CD4-positive, alpha-beta T cell (primary cell): ENCODE measurements at places on chromosomes 5 and 9.

- no peak for DNase-seq
Observed at GRCh38 chr5:60293518-60293917, 400.0 kb upstream of the PDE4D start.

DNA sequence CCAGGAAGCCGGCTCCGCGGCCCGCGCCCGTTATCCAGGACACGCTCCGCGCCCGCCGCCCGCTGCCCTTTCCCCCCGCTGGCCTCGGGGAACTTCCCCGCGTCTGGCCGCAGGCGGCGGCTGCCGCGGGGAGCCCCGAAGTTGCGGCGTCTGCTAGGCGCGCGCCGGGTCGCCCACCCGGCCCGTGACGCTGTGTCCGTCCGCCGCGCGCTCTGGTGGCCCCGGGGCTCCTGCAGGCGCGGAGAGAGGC lies 621 bp upstream of the GCNT4 start:
- no peak for DNase-seq

GRCh38 chr9:137441935-137442321 lies 771 bp upstream of the ENTPD8 start:
- DNase-seq = no peak

- DNase-seq = no peak
Observed at GRCh38 chr5:145478651-145479050, 356.5 kb downstream of the PRELID2 start.

DNA sequence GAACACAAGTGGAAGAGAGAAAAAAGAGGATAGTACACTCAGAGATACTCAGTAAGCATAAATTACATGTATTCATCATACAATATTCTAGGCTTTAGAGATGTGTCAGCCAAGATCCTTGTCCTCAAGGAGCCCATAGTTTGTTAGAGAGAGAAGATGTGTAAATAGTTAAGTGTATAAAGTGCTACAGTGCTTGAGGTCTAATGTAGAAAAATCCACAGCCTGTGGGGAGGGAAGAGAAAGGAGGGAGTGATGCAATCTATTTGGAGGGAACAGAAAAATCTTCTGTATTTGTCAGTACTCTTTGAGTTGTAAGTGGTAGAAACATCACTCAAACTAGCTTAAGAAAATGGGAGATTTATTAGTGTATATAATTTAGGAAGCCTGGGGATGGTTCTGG lies 81.9 kb downstream of the PALM2AKAP2 start:
- DNase-seq = no peak

GRCh38 chr9:19231904-19232822 lies 1.7 kb downstream of the DENND4C start:
- DNase-seq = no peak

DNA sequence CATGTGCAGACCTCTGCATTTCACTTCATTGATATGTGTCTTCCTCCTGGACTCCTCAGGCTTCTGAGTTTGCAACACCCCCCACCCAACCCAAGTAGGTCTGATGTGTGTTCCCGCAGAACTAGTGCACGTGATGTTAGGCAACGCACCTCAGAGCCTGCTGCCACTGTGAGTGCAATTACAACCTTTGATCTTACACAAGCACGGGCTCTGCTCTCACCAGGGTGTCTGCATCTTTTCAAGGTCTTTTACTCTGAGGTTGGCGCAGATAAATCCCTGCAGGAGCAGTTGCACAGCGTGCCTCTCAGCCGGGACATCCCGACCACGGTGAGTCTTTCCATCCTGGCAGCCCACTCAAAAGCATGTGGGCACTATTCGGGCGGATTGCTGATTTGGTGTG lies 80.1 kb downstream of the EGFLAM start:
- no peak for DNase-seq

- DNase-seq = no peak
Observed at GRCh38 chr5:177437623-177438022, 9.0 kb upstream of the PRR7 start.

GRCh38 chr9:9498128-9498527 lies 1114.7 kb downstream of the PTPRD start:
- DNase-seq = no peak

GRCh38 chr5:67082941-67083340 lies 113.7 kb downstream of the CD180 start:
- no peak for DNase-seq

GRCh38 chr9:84301851-84302250 lies 38.7 kb downstream of the SLC28A3 start:
- no peak for DNase-seq

DNA sequence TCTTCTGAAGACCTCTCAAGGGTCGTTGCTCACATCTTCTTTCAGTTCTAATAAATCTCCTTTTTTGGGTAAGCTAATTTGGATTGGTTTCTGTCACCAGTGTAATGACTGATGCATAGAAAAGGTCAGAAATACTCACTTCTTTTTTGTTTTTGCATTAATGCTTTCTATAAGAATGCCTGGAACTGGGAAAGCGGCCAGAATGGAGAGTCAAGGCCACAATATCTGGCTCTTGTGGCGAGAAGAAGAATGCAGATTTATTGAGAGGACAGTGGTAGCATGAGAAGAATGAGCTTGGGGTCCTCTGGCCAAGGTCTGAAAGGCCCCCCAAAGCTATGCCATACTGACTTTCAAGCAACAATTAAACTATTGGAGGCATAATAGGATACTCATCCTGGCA lies 88.0 kb upstream of the SLC12A2 start:
- DNase-seq = no peak

GRCh38 chr9:132249690-132250089 lies 87.8 kb downstream of the NTNG2 start:
- no peak for DNase-seq

DNA sequence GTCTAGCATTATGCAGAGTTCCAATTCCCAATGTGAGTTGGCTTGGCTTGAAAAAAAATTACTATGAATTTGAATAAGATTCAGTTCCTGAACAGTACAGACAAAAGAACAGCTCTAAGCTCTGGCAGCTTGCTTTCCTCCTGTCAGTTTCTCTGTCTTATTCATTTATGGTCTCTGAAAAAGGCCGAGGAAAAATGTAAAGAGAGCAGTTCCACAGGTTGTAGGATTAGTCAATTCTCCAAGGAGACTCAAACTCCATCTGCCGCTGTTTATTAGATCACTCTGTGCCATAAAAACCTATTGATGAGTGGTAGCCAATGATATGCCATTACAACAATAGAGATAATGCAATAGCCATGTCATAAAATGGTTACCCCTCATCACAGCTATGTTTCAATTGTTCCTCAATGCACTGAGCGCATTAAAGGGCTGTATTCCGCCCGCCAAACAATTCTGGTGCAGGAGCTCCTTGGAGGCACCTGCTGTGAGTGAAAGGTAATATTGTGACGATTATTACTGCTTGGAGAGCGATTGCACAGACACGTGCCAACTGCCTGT lies 188.2 kb downstream of the ARRDC3 start:
- no peak for DNase-seq

DNA sequence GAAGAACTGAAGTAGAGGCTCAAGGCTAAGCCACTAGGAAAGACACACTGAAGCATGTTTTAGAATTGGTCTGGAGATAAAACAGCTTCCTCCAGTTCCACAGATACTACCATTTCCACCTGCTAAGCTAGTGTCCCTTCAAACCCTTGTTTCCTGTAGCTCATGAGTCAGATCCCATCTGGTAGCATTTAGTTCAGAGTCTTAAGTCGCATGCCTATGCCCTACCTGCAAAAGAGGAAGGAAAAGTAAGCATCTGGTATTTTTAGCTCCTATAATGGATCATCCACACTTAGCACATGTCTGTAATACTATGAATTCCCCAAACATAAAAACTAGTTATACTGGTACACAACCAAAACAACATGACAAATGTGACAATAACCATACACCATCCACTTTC lies 92.1 kb downstream of the CDKN2A start:
- no peak for DNase-seq

GRCh38 chr5:36310138-36310537 lies 8.4 kb upstream of the RANBP3L start:
- DNase-seq = no peak

DNA sequence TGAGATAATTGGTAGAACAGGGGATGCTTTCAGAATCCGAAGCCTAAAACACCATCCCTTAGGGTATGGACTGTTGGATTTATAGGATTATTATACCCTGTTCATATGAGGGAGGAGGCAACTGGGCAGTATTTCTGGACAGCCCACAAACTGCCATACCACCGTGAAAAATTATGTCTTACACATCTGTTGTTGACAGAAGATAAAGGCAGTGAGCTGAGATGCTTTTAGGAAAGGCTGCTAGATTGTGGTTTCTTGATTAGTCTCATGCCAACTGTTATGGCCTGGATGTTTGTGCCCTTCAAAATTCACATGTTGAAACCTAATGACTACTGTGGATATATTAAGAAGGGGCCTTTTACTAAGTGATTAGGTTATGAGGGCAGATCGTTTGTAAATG lies 83.7 kb upstream of the DHFR start:
- no peak for DNase-seq

GRCh38 chr5:74412066-74412465 lies 228.5 kb downstream of the ENC1 start:
- no peak for DNase-seq

DNA sequence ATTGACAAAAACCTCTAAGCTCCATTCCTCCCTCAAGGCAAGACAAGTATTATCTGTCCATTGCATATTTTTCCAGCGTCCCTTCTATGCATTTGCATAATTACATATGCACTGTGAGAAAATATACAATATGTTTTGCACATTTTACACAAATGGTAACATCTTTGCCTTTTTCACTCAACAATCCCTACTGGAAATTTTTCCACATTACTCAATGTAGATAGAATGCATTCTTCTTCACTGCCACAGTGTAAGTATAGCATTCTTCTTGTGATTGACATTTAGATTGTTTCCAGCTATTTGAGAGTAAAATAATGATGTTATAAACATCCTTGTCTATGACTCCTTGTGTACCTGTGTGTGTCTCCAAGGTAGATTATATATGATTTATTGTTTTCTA lies 205.0 kb downstream of the SLIT3 start:
- DNase-seq = no peak

DNA sequence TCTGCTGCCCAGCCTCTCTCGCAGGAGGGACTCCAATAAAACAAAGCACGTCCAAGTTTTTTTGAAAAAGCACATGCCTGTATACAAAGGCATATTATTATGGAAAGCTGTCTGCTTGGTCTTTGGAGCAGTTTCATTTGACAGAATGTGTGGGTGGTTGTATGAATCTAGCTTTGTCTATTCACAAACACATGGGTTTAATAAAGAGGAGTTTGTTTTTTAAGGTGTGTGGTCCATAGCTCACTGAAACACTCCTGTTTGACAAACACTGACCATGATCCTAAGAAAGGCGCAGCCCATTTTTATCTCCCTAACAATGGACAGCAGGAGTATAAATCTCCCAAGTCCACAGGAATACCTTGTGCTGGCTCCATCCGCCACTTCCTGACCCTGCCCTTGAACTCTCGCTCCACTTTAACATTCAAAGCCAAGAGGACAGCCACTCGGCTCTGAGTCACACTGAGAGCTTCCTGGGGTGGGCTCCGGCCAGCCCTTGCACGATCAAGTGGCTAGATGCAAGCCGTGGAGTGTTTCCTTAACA lies 371.9 kb downstream of the EBF1 start:
- DNase-seq = no peak

DNA sequence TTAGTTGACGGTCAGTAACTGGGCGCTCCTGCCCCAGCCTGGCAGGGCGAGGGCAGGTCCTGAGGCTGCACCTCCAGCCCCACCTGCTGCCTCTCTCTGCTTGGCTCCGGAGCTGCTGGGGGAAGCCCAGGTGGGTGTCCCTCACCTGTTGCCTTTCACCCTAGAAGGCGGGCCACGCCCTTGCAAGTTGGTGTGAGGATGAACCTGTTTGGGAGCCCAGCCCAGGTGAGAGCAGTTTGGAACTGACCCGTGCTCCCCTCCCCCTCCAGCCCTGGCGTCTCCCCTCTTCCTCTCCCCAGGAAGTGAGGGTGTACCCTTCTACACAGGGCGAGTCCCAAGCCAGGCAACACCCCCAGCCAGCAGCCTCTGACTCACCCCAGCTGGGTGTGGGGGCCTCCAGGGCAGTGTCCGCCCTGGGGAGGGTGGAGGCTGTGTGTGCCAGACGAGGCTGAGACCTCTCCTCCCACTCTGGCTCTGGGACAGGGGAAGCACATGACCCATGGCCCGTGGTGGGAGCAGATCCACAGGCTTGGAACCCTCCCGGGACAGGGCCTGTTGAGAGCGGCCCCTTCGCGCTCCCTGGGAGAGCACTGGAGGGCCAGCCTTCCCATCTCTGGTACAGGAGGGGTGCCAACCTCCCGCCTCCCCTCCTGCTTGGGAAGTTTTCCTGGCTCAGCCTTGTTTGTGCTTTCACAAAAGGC lies 10.4 kb downstream of the LRRC8A start:
- no peak for DNase-seq

- no peak for DNase-seq
Observed at GRCh38 chr9:105475302-105475701, 27.5 kb downstream of the FSD1L start.

DNA sequence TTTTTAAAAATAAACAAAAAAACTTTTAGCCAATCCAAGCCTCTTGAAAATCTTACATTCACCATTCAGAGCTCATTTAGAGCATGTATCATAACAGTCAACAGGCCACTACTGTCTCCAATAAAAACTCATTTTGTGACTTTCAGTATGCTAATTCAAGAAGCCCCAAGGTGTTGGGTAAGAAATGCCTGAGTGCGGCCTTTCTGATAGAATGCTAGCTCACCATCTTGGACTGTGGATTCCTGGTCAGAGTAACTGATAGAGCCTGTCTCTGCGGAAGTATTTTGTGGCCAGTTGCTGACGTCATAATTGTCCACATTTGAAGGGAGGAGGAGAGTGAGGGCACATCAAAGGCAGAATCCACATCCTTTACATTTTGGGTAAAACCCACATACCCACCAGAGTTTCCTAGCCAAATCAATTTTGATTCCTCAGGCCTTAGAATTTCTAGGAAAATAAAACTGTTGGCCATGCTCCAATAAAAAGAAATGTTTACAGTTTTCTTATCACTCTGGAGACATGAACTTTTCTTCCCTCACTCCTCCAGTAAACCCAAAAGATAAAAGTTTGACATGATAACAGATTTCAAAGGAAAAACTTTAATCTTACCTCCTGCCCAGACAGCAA lies 41.1 kb upstream of the ERCC6L2 start:
- DNase-seq = no peak
